ENCODE measurements at places on chromosomes 7 and 10.
A peak's percentile ranks its signal among the peaks of the same experiment; 100 is the strongest.

DNA sequence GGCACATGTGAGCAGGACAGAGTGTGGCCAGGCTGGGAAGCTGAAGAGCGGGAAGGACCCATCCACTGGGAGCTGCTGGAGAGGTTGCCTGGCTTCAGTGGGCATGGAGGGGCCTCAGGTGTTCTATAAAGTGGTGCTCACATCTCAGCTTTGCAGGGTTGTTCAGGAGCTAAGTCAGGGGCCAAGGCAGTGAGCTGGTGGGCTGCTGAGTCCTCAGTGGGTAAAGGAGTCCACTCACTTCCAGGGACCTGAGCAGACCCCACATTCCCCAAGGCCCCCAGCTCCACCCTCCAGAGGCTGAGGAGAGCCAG lies 28.8 kb upstream of the C10orf53 start:
- DNase-seq = no peak

DNA sequence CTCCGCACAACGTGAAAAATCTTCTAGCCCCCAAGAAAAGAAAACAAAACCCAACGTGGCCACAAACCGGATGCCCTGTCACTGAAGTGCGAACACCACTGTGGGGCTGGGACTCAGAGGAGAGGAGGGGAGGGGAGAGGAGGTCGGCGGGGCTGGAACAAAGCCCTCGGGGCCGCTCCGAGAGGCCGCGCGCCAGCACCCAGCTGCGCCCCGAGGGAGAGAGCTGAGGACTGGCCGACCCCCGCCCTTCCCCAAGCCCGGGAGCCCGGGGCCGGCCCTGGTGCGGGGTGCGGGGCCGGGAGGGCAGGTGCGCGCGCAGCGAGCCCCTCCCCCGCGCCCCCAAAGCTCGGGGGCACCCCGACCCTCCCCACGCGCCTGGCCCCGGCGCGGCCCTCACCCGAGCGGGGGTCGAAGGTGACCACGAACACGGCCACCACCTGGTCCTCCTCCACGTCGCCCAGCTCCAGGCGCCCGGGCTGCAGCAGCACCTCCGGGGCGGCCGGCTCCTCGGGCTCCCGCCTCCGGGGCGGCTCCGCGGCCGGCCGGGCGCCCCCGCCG lies 398 bp downstream of the DENND11 start:
- DNase-seq = peak; percentile 47

DNA sequence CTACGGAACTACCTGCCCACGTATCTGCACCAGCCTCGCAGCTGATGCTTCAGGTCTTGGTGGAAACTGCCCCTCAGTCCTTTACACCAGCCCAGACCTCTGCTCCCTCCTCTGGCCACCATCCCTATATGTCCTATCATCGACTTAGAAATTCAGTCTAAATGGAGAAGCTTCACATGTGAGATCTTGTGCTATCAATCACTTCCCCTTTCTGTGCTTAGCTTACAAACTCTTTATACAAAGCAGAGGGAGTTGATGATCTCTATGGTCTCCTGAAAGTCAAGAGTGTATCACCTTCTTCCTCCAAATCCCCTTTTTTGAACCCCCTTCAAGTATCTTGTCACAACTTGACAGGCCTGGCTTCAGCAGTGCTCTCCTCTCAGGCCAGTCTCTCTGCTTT lies 30.7 kb downstream of the ZNF777 start:
- no peak for DNase-seq

DNA sequence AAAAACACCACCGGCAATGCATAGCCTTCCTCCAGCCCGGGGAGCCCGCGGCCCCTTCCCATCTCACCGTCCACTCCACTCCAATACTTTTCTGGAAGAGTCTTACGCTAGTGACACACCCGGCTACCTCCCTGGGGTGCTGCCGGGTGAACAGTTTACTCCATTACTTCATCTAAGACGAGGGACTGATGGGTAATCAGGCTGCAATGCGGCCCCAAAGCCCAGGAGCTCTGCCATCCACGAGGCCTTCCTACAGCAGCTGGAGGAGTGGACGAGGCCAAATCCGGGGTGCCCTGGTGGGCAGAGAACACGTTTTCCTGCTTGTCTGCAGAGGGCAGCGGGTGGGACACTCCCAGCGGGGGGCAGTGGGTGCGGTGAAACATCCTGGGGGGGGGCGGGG lies 356.2 kb upstream of the SHH start:
- DNase-seq = no peak

GRCh38 chr10:34644224-34644623 lies 170.9 kb downstream of the PARD3 start:
- no peak for DNase-seq

GRCh38 chr7:24604630-24605029 lies 31.4 kb downstream of the PALS2 start:
- no peak for DNase-seq

- DNase-seq = no peak
These were observed 64.5 kb downstream of the VWA2 start for GRCh38 chr10:114303556-114303955.

DNA sequence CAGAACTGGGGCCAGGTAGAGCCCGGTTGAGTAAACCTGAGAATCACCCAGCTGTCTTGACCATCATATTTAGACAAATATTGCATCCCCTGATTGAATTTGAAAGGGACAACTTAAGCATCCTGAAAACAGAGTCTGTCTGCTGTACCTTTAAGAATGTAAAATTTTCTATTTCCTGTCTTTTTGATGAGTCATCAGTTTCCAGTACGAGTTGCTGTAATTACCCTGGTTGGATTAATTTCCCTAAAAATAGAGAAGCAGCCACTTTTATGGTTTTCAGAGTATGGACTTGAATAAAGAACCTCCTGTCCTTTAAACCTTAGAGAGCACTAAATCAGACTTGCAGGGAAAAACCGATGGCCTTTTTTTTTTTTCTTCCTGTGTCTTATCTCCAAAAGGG lies 164.6 kb upstream of the SH2B2 start:
- DNase-seq = no peak

DNA sequence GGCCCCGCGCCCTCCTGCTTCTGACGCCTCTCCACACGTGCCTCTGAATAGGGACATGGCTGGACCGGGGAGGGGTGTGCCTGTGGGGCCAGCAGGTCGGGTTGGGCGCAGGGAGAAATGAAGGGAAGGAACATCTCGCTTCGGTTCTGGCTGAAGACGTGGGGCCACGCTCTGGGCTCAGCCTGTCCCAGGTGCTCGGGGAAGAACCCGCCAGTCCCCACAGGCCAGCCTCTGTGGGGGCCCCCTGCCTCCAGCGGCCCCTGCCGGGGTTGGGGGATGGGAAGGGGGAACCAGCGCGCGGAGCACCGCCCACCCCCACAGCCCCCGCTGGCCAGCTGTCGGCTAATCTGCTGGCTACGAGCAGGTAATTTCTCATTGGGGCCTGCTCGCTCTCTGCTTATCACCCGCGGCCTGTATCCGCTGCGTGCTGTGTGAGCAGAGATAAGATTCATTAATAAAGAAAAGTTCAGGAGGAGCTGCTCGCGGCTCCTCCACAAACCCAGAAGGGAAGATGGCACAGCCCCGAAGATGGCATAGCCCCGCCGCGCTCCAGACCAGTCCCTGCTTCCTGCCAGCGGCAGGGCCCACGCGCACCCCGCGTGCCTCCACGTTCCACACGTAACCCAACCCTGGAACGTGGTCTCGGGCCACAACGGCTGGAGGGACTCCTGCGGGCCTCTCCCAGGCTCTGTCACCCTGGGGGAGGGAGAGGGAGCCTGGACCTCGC lies 186.2 kb downstream of the ELFN1 start:
- DNase-seq = no peak

- no peak for DNase-seq
These were observed 529.9 kb downstream of the XPNPEP1 start for GRCh38 chr10:109393425-109393824.

GRCh38 chr10:663466-663751 lies 26.1 kb downstream of the DIP2C start:
- DNase-seq = no peak

DNA sequence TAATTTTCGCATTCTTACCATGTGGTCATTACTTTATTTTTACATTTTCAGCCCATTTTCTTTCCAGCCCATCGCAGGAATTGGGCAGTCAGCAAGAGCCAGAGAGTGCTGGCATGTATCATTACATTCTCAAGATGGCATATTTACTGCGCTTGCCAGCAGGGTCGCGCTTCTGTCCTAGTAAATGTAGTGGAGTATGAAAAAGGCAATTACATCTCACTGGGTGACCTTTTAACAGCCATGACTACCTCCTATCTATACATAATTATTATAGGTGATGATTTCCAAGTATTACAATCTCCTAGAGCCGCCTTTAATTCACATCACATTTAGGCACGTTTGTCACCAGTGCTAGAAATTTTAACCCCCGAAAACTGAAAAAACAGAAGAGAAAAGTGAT lies 433.7 kb upstream of the MGMT start:
- no peak for DNase-seq
